Activated CD8-positive, alpha-beta T cell treated with anti-CD3 and anti-CD28 coated beads, Interleukin-2, amount 10 ng/mL, durations not matched to agents 7 days and 5 days (primary cell): ENCODE measurements at places on chromosomes 16 and 17. TPM values are rescaled to one million over a fixed set of nuclear protein-coding genes. Genes with fewer than 3 reads are reported as not detected.

GRCh38 chr16:15829460-15829859, 27.4 kb downstream of the MYH11 start:
- DNase-seq = no peak

DNA sequence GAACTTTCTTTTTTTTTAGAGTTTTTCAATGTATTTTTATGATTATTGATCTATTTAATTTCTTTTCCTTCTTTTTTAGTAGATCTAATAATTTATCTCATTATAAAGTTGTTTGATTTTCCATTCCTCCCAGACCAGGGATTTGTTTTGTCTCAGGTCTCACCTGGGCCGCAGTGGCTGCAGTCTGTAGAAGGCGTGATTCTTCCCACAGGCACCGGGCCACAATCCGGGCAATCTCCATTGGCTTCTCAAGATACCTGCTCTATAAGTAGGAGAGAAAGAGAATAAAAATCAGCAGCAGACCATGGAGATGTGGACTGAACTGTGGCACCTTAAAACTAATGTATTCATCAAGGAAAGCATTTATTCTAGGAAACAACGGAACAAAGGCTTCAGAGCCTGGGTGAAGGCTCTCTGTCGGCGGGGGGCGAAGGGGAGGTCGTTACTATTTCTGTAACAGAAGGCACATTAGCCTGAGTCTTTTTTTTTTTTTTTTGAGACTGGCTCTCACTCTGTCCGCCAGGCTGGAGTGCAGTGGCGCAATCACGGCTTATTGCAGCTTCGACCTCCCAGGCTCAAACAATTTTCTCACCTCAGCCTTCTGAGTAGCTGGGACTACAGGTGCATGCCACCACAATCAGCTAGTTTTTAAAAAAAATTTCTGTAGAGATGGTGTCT, 42.7 kb downstream of the STAT3 start:
- no peak for DNase-seq

GRCh38 chr17:34225046-34225445, 30.0 kb upstream of the CCL2 start:
- no peak for DNase-seq

- no peak for DNase-seq
Observed at GRCh38 chr17:31568121-31568520, 176.6 kb downstream of the RAB11FIP4 start.

GRCh38 chr16:56468800-56469199, 17.4 kb downstream of the OGFOD1 start:
- DNase-seq = no peak

CES2 gene
- 29.7 TPM for total RNA-seq

- DNase-seq = no peak
Observed at GRCh38 chr17:80773243-80773991, 218.2 kb upstream of the CHMP6 start.

DNA sequence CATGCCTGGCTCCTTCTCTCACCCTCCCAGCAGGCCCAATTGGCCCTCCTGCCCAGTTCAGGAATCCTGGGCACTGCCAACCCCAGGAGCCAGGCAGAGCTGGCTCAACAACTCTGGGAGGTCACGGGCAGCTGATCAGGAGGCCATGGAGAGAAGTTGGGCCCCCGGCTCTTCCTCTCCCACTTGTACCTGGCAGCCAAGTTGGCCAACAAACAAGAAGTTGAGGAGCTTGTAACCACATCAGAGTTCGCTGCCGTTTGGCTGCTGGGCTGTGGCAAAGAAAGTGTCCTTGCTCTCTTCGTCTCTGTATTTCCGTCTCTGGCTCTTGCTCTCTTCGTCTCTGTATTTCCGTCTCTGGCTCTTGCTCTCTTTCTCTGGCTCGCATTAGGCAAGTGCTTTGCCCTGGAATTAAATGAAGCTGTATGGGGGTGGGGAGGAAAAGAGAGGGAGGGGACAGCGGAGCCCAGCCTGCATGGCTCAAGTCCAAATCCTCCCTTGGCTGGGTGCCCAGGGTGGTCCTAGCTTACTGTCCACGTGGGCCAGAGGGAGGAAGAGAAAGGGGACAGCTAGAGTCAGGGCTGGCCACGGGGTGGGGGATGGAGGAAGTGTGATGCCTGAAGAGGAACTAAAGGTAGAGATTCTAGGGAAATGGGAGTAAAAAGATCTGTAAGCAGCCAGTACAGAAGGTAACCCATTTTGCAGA, 7.8 kb upstream of the TMEM132E start:
- DNase-seq = no peak

- no peak for DNase-seq
Observed at GRCh38 chr17:40951011-40951622, 13.7 kb upstream of the KRT23 start.

- peak; percentile 31 for DNase-seq
Observed at GRCh38 chr17:28335959-28336871, 654 bp downstream of the TNFAIP1 start.

- no peak for DNase-seq
Observed at GRCh38 chr16:79076047-79076767, 524.3 kb downstream of the MAF start.

- no peak for DNase-seq
Observed at GRCh38 chr16:57179215-57179828, 6.5 kb downstream of the PSME3IP1 start.

DNA sequence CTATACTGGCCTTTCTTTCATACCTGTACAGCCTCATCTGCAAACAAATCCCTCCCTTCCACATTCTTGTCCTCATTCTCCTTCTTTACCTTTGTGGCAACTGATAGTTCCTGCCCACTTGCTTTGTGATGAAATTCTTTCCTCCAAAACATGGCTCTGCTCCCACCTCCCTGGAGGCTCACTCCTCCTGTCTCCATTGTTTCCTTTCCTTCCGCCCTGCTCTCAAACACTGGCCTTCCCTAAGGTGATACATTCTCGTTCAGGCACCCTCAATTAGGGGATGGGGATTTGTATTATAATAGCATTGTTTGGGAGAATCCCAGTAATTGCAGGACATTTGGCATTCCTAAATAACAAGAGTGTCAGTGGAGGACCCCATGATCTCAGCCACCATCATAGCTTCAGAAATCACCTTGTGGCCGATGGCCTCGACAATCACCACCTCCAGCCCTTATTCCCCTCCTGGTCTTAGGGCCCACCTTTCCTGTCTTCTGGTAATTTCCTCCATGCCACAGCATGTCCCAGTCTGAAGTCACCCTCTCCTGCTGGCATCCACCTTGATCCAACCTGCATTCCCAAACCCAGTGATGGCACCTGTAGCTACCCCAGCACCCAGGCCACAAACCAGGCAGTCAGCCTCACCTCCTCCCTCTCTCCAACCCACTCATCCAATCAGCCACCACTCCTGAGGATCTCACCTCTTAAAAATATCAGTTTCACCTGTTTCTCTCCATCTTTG, 7.9 kb downstream of the UNC119 start:
- no peak for DNase-seq

DOC2B gene
- total RNA-seq = not detected

GRCh38 chr16:908526-909155, 62.1 kb downstream of the LMF1 start:
- no peak for DNase-seq

- no peak for DNase-seq
Observed at GRCh38 chr17:16286947-16287562, 66.2 kb downstream of the CENPV start.

NLRC5 gene
- total RNA-seq = 291 TPM

DNA sequence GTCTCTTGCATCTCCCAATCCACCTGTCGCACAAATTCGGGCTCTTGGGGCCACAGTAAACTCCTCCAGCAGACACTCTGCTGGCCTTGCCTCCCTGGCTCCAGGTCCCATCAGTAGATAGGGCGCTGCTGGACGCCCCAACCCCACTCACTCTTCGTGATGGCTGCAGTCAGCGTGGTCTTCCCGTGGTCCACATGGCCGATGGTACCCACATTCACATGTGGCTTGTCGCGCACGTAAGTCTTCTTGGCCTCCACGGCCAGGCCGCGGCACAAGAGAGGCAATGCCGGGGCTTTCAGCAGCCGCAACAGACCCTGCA, 428 bp downstream of the TUFM start:
- DNase-seq = peak; percentile 38

CTRB2 gene
- not detected for total RNA-seq

CDK5R1 gene
- total RNA-seq = 6.5 TPM

- DNase-seq = no peak
Observed at GRCh38 chr16:55052741-55053415, 122.2 kb downstream of the IRX5 start.

GJD3 gene
- 0.29 TPM for total RNA-seq

DNA sequence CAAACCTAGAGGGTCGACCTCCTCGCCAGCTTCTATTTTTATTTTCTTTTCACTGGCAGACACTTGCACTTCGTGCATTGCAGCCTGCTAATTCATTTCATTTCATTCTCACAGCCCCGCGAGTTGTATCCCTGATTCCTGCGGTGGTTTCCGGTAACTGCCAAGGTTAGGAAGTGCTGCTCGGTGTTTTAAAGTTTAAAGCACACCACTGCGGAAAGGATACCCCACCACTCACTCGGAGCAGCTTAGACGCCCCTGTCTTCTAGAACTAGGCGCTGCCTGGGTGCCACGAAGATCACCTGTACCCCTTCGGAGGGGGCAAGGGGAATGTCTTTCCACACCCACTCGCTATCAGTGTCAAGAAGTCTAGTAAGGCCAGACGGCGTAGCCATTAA, 509 bp downstream of the CNEP1R1 start:
- DNase-seq = peak; percentile 47

DNA sequence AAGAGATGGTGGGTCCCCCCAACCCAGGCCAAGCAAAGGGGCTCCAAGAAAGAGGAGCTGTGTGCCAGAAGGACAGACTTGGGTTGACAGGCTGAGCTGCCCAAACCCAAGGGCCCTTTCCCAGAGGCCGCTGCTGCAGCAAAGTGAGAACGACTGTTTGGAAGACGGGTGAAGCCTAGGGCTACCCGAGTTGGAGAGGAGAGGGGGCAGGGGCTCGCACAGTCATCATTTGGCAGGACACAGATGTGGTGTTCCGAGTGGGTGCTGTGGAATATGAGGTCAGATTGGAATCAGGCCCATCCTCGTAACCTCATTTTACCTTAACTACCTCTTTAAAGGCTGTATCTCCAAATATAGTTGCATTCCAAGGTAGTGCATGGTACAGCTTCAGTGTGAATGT, 5.3 kb upstream of the MFAP4 start:
- no peak for DNase-seq

DNA sequence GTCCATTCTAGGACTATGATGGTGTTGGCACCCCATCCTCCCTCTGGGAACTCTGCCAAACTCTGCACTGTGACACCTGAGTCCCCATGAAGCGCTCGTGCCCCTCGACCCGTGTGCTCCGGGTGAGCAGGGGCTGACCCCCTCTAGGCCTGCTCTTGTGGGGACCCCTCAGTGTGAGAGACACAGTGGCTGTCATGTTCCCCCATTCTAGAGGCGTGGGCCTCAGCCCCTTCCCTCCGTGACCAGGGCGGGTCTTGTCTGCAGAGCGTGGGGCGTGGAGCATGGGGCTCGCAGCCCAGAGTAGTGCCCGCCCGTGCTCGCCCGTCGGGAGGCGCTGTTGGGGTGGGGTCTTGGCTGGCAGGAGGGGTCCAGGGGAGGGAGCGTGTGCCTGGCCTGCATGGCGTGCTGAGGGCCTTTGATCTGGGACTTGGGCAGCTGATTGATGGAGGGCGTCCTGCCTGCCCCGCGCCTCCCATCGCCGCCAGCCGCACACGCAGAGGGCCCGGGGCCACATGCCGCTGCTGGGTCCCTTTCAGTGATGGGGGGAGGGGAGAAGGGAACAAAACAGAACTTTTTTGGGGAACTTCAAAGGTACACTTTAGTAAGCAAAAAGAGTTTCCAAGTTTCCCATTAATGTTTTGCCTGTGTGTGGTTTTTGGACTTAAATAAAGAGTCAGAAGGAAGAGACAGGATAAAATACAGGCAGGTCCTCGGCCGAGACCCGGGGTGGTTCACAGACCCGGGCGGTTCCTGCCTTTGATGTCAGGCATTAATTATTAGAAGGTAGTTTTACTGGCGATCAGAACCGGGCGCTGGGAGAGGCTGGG, 22.5 kb downstream of the CENPX start:
- DNase-seq = no peak

GRCh38 chr17:45809499-45809898, 25.4 kb downstream of the CRHR1 start:
- DNase-seq = no peak

DNA sequence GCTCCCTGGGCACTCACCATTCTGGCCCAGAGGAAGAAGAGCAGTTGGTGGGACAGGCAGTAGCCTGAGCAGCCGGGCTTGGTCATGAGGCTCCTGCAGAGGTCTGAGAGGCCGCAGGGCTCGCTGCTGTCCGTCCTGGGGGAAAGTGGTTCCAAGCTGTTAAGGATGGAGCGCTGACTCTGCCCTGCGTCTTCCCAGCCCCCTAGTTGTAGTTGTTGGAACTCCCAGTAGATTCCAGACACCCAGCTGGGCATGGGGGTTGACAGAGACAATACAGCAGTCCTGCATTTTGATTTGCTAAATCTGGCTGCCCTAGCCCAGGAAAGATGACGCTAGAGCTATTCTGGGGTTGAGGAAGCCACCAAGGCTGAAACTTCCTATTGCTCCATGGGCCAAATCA, 7.3 kb downstream of the C16orf89 start:
- DNase-seq = no peak

GRCh38 chr17:66527335-66527734, 224.9 kb downstream of the PRKCA start:
- DNase-seq = no peak

DNA sequence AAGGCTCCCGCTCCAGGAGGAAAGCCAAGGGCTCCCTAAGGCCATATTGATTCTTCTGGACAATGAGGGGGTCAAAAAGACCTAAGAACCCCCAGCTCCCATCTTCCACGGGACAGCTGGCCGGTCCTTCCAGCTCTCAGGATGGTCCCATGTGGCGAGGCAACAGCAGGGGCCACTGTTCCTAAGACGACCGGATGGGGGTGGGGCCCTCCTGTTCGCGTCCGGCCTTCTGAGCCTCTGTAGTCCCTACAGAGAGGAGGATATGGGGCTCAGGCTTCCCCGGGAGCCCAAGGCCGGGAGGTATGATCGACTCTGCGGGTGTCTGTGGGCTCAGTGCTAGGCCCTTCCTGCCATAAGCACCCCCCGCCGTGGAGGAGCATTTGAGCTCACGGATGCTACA, 6.0 kb upstream of the DCXR start:
- no peak for DNase-seq

DNA sequence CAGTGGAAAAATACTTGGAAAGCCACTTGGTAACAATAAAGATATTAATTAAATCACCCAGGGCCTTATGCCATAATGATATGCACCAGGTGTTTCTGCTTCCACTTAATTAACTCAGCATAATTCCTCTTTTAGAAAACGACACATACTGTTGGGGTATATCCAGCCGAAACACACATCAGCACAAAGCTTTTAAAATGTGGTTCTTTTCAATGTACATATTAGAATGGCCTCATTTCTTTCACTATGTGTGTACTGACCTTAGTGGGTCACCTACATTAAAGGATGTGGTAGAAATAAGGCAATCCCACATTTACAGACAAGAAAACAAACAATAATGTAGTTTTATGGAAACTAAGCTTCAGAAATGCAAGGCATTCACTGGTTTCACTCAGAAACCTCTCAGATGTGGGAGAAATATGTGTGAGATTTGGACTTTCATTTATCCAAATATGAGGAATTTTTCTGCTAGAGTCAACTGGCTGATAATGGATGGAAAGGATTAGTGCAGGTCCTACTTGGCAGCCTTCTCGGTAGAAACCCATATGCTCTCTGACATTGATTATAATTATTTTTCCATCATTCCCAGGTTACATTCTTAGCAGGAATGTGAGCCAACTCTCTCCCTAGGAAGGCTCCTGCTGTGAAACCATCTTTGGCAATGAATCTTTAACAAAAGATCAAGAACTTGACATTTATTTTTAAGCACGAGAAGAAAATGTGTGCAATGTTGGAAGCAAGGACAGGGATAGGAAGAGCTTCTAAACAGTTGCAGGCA, 66.7 kb upstream of the DHX40 start:
- DNase-seq = no peak
